ENCODE measurements at places on chromosomes 7 and 10.

DNA sequence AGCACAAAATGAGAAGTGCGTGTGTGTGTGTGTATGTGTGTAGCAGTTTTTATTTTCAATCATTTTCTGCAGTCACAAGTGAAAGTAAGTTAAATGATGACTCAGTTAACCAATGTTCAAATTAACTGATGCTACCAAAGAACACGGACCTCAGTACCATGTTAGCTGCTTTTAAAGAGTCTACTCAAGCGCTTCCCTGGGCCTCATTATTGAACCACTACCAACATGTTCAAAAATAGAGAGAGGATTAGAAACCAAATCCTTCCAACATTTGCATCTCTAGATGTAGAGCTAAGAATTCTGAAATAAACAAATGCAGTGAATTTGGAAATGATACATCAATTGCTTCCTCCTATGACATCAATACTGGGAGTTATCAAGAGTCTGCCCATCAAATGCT, at the start of gene TAS2R39:
TSS of gene TAS2R39 (plus strand) at position 396 of the 400 bp plus-strand sequence. CDS start at position 396, 0 bp downstream.
- DNase-seq = no peak

- no peak for DNase-seq
Observed at GRCh38 chr10:96500519-96500918, 13.2 kb downstream of the TLL2 start.

DNA sequence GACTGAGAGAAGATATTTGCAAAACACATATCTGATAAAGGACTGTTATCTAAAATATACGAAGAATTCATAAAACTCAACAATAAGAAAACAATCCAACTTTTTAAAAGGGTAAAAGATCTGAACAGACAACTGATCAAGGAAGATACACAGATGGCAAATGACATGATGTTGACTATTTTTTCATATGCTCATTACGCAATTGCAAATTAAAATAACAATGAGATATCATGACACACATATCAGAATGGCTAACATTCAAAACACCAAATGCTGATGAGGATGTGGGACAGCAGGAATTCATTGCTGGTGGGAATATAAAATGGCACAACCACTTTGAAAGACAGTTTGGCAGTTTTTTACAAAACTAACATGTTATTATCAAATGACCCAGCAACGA, 8.9 kb downstream of the DENND11 start:
- DNase-seq = no peak

- no peak for DNase-seq
Observed at GRCh38 chr10:24857031-24857725, 95.2 kb downstream of the PRTFDC1 start.

DNA sequence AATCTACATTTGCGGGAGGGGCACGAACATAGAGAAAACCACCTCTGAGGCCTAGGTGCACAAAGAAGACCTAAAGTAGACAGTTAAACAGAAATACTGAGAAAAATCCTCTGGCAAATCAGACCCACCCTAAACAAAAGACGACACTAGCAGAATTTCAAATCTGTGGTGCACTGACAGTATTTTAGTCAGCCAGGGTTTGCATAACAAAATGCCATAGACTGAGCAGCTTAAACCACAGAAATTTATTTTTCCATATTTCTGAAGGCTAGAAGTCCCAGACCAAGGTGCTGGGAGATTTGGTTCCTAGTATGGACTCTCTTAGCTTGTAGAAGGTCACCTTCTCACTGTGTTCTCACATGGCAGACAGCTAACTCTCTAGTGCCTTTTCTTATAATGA, 26.3 kb downstream of the IPMK start:
- no peak for DNase-seq

DNA sequence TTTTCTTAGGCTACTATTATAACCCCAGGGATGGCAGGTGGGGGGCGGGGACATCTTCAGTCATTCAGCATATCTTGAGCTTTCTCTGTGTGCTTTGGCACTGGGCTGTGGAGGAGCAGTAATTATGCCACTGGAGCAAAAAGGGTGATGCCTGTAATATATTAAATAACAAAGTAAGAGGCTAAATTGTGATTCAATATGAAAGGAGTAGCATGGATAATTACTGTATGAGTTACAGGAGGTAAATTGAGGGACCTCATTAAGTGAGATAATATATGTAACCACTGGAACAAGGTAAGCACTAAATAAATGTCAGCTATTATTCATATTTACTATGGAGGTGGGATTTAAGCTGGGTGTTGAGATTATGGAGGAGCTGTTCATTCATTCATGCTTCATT, 3.3 kb upstream of the STN1 start:
- DNase-seq = no peak

Data from NCI-H446 (cell line).